ENCODE measurements at places on chromosomes 5 and 9. TPM values are rescaled to one million over a fixed set of nuclear protein-coding genes. Genes with fewer than 3 reads are reported as not detected.

DNA sequence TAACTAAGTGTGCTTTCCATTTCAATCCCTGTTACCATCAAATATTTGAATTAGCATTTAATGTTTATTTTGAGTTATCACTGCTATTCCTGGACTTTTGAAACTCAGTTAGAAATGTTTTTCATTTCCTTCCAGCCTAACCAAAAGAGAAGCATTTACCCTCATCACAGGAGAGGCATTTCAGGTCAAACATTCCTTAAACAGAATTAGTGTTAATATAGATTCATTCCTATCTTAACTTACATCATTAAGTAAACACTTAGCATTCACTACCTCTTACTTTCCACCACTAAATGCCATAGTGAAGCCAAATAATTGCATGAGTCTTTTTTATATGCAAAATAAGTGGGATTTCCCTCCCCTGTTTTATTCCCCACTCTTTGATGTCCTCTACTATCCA, 136.6 kb upstream of the OR13F1 start:
- no peaks in the 10 kb centered on the region for H3K27me3 ChIP-seq
- no peak overlapping the region for H3K27ac ChIP-seq
- H3K4me3 ChIP-seq, result no peak overlapping the region
- H3K4me1 ChIP-seq, result no peaks in the 10 kb centered on the region
- H3K36me3 ChIP-seq, result no peaks in the 10 kb centered on the region

DNA sequence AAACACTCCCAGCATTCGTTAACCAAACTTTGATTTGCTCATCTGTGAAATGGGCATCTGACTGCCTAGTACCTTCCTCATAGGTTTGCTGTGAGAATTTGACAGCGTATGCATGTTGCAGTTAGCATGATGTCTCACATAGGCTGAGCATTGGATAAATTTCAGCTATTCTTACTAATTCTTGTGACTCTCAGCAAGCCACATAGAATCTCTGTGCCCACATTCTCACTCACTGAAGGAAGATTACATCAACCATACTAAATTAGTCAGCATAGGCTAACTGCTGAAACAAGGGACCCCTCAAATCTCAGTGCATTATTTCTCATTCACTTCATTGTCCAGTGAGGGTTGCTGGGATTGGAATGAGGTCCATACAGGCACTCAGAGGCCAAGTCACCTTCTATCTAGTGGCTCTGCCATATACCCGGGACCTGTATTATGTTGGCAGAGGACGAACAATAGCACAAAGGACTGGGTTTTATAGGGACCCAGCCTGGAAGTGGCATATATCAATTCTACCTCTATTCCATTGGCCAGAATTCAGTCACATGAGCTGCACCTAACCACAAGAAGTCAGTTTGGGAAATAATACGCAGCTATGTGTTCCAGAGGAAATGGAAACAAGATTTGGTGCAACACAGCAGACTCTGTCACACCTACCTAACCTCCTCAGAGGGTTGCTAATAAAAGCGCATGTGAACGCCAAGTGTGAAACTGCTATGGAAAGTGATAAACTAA, 4.2 kb upstream of the PTGER4 start:
- no peaks in the 10 kb centered on the region for H3K27me3 ChIP-seq
- H3K4me1 ChIP-seq, result peaks cover 24% of the 10 kb centered on the region
- no peak for DNase-seq
- peaks cover 8% of the 10 kb centered on the region for H3K36me3 ChIP-seq
- H3K4me3 ChIP-seq, result no peak overlapping the region

- no peak for DNase-seq
- H3K4me3 ChIP-seq, result no peak overlapping the region
- H3K27ac ChIP-seq, result no peak overlapping the region
- H3K4me1 ChIP-seq, result peaks cover 10% of the 10 kb centered on the region
- no peaks in the 10 kb centered on the region for H3K36me3 ChIP-seq
These were observed 9.9 kb upstream of the IQGAP2 start for GRCh38 chr5:76393035-76393680.

DNA sequence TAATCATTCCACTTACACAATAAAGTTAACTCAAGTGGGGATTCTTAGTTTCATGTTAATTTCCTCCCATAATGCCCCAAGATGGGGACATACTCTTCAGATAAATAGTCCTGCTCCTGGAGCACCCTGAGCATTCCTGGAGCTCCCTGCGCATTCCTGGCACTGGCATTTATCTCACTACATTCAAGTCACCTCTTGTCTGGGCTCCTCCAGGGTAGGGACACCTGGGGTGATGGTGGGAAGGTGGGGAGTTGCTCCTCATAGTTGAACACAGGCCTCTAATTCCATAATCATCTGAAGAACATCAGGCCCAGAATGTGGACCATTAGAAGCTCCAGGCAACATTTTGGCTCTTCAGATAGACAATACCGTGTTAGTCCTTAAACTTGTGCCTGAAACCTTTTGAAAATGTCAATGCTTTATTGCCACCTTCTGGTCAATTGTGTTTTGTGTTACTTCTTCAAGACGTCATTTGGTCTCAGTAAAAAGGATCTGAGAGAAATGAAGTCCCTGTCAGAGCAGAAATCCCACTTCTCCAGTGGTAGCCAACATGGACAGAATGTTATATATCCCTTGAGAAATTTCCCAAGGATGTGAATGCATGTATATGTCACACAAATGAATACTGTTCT, 14.2 kb upstream of the AGGF1 start:
- H3K36me3 ChIP-seq, result no peaks in the 10 kb centered on the region
- no peak overlapping the region for H3K4me3 ChIP-seq
- peaks cover 14% of the 10 kb centered on the region for H3K27me3 ChIP-seq

PCDHGA10 gene
- 1.3 TPM for total RNA-seq

All from activated B cell treated with CpG ODN at 0.5 μM for 24 hours (primary cell).